ENCODE measurements at places on chromosomes 4 and X. TPM values are rescaled to one million over a fixed set of nuclear protein-coding genes. Genes with fewer than 3 reads are reported as not detected.

DNA sequence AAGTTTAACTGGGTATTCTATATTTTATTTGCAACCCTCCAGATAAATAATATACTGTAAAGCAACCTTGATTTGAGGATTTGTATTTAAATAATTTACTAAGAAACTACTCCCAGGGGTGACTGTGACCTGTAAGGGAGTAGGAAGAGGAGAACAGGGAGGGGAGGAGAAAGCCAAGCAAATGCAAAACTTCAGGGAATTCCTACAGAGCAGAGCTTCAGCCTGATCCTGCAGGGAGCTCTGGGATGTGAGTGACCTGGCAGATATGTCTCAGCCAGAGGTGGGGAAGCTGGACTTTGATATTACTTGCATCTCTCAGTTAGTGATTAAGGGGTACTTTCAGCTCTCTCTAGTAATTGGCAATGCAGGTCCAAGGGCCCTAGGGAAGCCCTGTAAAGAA, 302.0 kb downstream of the FRMPD4 start:
- DNase-seq, result no peak

DNA sequence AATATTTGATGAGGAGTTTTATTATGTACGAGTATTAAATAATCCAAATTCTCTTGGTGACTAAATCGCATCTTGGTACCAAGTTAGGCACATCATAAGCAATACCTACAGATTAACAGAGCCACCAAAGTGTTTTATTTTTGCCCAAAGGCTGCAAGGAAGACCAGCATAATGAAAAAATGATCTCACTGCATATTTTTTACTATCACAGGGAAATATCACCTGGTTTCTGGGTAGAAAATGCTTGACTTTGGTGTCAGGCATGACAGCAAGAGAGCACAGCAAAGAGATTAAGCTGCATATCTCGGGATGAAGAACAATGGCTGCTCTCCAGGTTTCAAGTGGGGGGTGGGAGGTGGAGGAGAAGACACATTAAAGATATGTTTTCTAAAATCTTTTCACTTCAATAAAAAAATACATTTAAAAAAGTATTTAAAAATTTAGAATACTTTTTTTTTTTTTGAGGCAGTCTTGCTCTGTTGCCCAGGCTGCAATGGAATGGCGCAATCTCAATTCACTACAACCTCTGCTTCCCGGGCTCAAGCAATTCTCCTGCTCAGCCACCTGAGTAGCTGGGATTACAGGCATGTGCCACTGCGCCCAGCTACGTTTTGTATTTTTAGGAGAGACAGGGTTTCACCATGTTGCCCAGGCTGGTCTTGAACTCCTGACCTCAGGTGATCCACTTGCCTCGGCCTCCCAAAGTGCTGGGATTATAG, 86.1 kb downstream of the FRYL start:
- DNase-seq, result no peak

DNA sequence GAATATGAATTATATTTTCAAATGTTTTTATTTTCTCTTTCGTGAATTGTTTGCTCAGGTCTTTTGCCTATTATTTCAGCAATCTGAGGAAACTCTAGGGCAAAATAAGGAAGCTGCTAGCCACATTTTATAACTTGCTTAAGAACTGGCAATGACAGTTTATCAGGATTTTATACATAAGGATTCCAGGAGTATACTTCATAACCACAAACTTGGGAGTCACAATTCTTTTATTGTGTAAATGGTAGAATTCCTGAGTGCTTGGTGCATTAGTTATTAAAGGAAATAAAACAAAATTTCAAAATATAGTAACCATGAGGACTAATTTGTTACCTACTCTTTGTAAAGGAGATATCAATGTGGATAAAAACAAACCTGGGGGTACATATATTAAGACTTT, 54.4 kb downstream of the PALLD start:
- DNase-seq, result peak; percentile 86

DNA sequence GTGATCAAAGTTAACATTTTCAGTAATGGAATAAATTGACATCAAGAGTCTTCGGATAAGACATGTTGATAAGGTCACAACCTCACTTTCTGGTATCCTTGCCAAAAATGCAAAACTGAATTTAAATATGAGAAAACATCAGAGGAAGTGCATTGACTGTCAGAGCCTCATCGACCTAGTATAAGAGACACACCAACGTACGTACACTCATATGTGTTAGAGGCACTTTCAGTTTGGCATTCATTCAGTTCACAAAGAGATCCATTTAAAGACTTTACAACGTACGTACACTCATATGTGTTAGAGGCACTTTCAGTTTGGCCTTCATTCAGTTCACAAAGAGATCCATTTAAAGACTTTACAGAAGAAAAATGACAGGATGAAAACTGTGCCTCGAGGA, 280.3 kb downstream of the INPP4B start:
- no peak for DNase-seq

GRCh38 chrX:135114392-135114791, 5.9 kb downstream of the ETDB start:
- DNase-seq, result no peak

- DNase-seq, result no peak
Observed at GRCh38 chr4:77163641-77164040, 6.6 kb downstream of the CCNG2 start.

DNA sequence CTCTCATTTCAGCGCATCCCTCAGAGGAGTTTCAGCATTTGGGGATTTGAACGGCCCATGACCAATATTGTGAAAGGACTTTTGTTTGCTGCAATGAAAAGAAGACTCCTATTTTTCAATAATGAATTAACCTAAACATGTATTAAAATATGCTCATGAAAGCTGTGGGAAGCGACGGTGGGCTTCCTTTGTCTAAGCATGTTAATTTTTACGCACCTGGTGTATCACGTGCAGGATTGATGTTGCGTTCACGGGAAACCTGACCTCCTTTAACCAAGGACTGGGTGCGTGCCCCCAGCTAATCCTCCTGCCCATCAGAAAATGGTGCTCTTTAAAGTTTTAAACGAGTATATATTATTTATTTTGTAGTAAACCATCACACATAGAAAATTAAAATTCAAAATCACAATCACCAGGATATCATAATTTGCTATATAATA, 590 bp upstream of the CCDC110 start:
- DNase-seq, result no peak

DNA sequence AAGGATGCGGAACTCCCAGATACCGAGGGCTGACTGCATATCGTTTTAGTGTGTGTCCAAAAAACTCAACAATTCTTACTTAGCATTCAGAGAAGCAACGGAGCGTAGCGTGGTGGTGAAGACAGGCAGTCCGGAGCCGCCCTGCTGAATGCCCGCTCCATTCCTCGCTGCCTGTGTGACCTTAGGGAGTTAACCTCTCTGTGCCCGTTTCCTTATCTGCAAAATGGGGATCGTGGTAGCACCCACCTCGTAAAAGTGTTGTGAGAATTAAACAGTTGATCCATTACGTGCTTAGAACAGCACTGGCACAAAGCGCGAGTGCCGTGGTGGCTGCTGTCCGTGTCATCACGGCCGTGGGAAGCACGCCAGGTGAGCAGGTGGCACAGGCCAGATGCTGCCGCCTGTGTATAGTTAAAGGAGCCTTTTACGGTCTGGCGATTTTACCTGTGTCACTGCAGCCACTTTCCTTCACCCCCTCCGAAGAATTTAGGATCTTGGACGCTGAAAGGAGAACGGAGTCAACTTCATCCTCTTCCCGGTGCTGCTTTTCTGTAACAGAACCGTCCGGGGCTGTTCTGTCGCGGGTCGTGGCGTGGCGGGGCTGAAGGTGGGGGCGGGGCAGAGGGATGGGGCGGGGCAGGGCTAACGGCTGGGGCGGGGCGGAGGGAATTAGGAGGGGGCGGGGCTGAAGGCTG, 885 bp downstream of the CCDC110 start:
- DNase-seq, result peak; percentile 10

GRCh38 chrX:139203651-139204570, 326.6 kb upstream of the F9 start:
- DNase-seq, result peak; percentile 53

FGFR3 gene
- 1.9 TPM for total RNA-seq

IDH3G gene
- 131 TPM for total RNA-seq

ABCG2 gene
- total RNA-seq, result 11.9 TPM

TLR10 gene
- total RNA-seq, result not detected

BEND2 gene
- total RNA-seq, result not detected

EDA gene
- total RNA-seq, result 0.30 TPM
